ENCODE measurements at places on chromosomes 12 and 14.

DNA sequence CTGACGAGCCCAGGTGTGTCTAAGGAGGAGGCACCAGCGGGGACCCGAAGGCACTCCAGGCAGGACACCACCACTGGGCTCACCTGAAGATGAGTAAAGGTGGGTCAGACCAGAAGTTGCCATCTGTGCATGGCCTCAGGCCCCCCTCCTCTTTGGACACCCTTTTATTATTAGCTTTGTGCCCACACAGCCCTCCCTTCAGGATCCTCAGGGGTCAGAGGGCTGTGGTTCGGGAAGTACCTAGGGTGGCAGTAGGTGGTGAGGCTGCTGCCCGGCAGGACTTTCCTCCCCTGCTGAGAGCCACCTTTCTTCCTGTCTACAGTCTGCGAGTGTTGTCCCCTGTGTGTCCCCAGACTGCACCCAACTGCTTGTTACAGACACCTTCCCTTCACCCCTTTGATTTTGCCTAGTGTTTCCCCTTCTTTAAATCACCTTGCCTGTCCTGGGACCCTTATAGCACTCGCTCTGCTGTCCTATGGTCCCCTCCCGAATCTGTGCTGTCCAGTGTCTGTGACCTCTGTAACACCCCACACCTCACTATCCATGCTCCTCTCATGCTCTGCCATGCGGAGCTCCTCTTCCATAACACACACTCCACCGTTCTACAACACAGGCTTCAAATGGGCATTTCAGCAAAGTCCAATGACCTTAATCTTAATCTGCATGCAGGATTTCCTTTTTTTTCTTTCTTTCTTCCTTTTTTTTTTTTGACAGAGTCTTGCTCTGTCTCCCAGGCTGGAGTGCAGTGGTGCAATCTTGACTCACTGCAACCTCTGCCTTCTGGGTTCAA, 25.7 kb downstream of the SOAT2 start:
- DNase-seq: no peak

DNA sequence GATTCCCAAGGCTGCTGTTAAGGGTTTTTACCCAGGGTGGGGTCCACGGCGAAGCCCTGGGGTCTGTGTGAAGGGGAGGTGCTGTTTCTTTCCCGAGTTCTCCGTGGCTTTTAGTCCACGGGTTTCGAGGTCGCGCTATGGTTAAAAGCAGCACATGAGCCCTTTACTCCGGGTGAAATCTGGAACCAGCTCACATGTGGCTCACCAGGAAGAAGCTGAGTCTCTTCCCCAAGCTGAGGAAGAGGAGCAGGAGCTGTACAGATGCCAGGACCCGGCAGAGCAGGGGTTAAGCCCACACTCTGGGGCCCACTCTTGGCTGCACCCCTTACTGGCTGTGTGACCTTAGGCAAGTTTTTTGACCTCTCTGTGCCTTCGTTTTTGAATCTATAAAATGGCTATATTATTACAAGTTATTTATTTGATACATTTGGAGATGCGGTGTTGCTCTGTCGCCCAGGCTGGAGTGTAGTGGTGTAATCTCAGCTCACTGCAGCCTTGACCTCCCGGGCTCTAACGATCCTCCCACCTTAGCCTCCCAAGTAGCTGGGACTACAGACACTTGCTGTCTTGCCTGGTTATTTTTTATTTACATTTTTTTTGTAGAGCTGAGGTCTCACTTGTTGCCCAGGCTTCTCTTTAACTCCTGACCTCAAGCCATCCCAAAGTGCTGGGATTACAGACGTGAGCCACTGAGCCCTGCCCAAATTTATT, 266.3 kb downstream of the AACS start:
- DNase-seq: no peak

GRCh38 chr12:85642808-85643207, 193.4 kb downstream of the RASSF9 start:
- DNase-seq: no peak

DNA sequence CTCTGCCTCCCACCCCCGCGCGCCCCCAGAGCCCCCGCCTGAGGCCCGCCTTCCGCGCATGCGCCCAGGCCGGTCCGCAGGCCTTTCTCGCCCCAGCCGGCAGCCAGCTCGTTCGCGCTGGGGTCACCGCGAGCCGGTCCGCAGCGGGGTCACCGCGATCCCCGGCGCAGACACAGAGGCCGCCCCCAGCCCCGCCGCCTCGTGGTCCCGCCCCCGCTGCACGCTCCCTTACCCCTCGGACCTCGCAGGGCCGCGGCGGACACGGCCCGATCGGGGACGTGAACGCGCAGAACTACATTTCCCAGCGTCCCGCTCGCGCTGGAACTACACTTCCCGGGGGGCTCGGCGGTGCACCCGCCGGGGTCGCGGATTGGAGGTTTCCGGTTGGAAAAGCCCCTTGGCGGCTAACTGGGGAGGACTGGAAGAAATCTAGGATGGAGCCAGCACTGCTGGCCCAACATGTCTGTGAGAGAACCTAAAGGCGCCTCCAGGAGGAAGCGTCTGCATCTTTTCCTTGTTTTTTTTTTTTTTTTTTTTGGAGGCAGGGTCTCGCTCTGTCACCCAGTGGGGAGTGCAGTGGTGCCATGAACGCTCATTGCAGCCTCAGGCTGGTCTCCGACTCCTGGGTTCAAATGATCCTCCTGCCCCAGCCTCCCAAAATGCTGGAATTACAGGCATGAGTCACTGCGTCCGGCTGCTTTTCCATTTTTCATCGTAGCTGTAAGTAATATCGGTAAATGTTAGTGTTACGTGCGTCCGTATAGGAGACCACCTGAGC, at the start of gene ZNF605:
Gene ZNF605, minus strand, starts transcription at position 296 of the 778 bp plus-strand sequence. CDS start 10,671 bp downstream, outside the sequence.
- peak; percentile 93 for DNase-seq

- DNase-seq: no peak
Observed at GRCh38 chr14:103023881-103024473, 33.4 kb downstream of the CDC42BPB start.

- no peak for DNase-seq
Observed at GRCh38 chr12:104963757-104964156, 5.7 kb upstream of the SLC41A2 start.

Data from activated CD4-positive, alpha-beta memory T cell treated with anti-CD3 and anti-CD28 coated beads for 36 hours (primary cell).